ENCODE measurements at places on chromosomes 12 and 14. TPM values are rescaled to one million over a fixed set of nuclear protein-coding genes. Genes with fewer than 3 reads are reported as not detected.

RBP5 gene
- polyA plus RNA-seq: 5.3 TPM

DACT1 gene
- 1.9 TPM for polyA plus RNA-seq

ZNF891 gene
- 0.38 TPM for polyA plus RNA-seq

ABCD2 gene
- 0.10 TPM for polyA plus RNA-seq

HVCN1 gene
- polyA plus RNA-seq: 5.5 TPM

CIDEB gene
- polyA plus RNA-seq: 14.2 TPM

SDR9C7 gene
- polyA plus RNA-seq: 0.50 TPM

DIO2 gene
- 21.7 TPM for polyA plus RNA-seq

HCAR3 gene
- polyA plus RNA-seq: 8.3 TPM

GCH1 gene
- polyA plus RNA-seq: 10.5 TPM

KRT85 gene
- not detected for polyA plus RNA-seq

MAP1LC3B2 gene
- 1.9 TPM for polyA plus RNA-seq

NOXRED1 gene
- 0.46 TPM for polyA plus RNA-seq

EIF2S1 gene
- polyA plus RNA-seq: 67.0 TPM

SLC5A8 gene
- polyA plus RNA-seq: not detected

ALKBH2 gene
- polyA plus RNA-seq: 33.3 TPM

RCOR1 gene
- polyA plus RNA-seq: 4.9 TPM

WNT1 gene
- polyA plus RNA-seq: not detected

TTC6 gene
- 0.92 TPM for polyA plus RNA-seq

INSM2 gene
- not detected for polyA plus RNA-seq

AQP2 gene
- not detected for polyA plus RNA-seq

GRIP1 gene
- polyA plus RNA-seq: 0.46 TPM

SLC17A8 gene
- polyA plus RNA-seq: not detected

KRT83 gene
- polyA plus RNA-seq: not detected

PROX2 gene
- polyA plus RNA-seq: not detected

TXNRD1 gene
- polyA plus RNA-seq: 64.3 TPM

ISCA2 gene
- polyA plus RNA-seq: 22.8 TPM

CCDC196 gene
- not detected for polyA plus RNA-seq

PIANP gene
- 0.50 TPM for polyA plus RNA-seq

IFI27 gene
- 1,115 TPM for polyA plus RNA-seq

KCNH5 gene
- polyA plus RNA-seq: under 0.01 TPM

BATF gene
- 14.8 TPM for polyA plus RNA-seq

EFCAB11 gene
- 4.6 TPM for polyA plus RNA-seq

KIF26A gene
- polyA plus RNA-seq: 1.8 TPM

GSG1 gene
- polyA plus RNA-seq: not detected

LRRC10 gene
- not detected for polyA plus RNA-seq

USP5 gene
- 25.0 TPM for polyA plus RNA-seq

CMTM5 gene
- polyA plus RNA-seq: 0.87 TPM
